Renal pelvis (tissue), 12 donors: ENCODE measurements at places on chromosomes 6 and 20.

GRCh38 chr6:24207413-24207812 is 81.4 kb downstream of the NRSN1 start:
- no peak for DNase-seq

DNA sequence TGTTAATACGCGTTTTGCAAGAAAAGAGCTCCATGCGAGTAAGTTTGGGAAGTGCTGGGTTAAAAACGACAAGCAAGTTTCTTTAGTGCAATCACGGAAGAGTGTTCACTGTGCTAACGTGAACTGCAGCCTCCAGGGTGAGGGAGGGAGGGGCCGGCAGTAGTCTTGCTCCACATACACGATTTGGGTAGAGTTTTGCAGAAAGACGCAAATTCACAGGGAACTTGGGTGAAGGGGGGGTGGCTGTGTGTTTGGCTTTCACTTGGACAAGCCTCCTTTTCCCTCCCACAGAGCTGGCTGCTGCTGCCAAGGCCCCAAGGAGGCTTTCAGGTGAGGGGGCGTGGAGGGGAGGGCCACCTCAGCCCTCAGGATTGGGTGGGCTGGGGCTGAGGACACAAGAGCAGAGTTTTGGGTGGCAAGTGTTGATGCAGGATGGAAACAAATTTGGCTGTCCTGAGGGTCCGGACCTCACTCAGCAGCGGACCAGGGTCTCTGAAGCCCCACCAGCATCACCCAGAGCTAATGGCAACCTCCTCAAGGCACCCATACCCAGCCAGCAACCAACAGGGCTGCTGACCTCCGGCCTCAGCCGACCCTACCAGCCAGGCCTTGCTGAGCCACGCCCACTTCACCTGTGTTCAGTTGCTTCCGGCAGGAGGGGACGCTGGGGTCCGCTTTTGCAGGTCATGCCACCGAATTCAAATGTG is 204.5 kb downstream of the ERMARD start:
- DNase-seq = no peak

DNA sequence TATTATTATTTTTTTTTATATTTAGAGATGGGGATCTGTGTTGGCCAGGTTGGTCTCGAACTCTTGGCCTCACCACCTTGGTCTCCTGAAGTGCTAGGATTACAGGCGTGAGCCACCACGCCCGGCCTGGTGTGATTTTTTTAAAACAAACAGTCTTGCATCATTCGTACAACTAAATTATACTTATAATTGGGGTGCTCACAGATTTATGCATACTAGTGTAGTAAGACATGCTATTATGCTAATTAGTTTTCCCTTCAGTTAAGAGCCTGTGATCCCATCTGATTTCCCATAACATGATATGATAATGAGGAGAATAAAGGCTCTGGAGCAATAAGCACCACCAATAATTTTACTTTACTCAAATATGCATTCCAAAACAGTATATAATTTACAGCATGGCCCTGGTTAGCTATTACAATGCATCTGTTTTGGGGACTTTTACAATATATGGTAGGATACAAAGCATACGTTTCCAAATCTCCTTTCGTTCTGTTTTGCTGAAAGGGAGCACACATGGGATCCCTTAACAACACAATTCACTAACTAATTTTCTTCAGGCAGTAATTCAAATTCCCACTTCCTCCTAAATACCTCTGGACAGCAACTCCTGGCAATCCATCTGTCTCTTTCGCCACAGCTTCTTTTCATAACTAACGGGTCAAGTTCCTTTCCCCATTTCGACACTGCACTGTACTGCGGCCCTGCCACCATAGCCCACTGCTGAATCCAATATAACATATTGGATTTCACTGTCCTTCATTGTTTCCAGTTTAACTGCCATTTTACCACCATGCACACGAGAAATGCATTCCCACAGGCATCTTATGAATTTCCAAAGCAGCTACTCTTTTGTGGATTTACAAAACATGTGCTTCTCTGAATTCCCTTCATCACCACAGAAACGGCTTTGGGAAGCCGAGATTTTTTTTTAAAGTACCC is 1.7 kb downstream of the NUDT3 start:
- DNase-seq = no peak

- peak; percentile 88 for DNase-seq
These were observed 774 bp downstream of the PLEKHG1 start for GRCh38 chr6:150600301-150601017.
